ENCODE measurements at places on chromosomes 2 and 18.

GRCh38 chr2:8861797-8862196 lies 24.4 kb upstream of the KIDINS220 start:
- no peak for DNase-seq

- DNase-seq = peak; percentile 96
Measured at GRCh38 chr2:172084645-172085459, 455 bp upstream of the DLX1 start.

DNA sequence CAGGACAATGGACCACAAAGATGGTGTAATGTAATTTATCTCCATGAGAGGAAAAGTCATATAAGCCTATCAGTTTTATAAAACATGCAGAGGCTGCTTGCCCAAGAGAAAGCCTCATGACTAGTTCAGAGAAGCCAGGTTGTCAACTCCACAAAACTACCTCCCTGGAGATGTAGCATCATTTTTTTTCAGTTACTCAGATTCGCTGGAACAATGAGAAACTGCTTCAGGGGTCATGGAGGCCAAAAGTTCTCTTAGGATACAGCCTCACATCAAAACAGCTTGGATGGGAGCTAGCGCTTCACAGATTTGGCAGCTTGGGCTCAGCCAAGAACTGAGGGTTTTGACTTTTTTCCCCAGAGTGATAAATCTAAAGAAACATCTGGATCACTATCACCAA lies 263.5 kb downstream of the INSIG2 start:
- no peak for DNase-seq

- no peak for DNase-seq
Measured at GRCh38 chr2:222130855-222131254, 167.9 kb downstream of the PAX3 start.

- DNase-seq = no peak
Measured at GRCh38 chr2:232361646-232362045, 16.9 kb upstream of the ALPP start.

- no peak for DNase-seq
Measured at GRCh38 chr2:45578056-45578843, 32.8 kb downstream of the SRBD1 start.

DNA sequence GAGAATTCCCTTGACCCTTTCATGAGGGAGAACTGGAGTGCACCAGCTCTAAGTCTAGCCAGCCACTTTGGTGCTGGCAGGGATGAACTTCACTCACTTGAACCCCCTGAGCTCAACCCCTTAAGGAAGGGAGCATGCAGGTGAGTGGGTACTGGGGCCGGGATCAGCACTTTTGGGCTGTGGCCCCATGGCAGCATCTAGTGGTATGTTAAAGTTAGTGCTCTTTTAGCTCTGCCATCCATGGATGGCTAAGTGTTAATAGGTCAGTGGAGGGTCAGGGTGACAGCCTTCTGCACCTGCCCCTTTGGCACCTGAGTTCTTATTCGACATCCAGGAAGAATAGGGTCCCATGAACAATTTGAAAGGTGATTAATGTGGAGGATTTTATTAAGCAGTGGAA lies 689.0 kb upstream of the FSHR start:
- no peak for DNase-seq

DNA sequence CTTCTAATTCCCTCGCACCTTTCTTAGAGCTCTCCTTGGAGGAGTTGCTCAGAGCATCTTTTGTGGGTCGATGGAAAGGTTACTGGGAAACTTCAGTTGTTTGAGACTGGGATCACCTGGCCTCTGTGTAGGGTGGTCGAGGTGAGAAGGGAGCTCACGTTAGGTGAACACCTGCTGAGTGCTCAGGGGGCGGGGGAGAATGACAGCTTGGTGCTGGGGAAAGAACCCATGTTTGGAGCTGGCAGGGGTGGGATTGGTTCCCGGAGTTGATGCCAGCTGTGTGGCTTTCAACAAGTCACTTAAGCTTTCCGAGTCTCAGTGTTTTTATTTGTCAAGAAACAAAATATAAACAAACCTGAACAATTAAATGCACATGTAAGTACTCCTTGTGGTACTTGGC lies 122.3 kb downstream of the GLI2 start:
- DNase-seq = no peak

DNA sequence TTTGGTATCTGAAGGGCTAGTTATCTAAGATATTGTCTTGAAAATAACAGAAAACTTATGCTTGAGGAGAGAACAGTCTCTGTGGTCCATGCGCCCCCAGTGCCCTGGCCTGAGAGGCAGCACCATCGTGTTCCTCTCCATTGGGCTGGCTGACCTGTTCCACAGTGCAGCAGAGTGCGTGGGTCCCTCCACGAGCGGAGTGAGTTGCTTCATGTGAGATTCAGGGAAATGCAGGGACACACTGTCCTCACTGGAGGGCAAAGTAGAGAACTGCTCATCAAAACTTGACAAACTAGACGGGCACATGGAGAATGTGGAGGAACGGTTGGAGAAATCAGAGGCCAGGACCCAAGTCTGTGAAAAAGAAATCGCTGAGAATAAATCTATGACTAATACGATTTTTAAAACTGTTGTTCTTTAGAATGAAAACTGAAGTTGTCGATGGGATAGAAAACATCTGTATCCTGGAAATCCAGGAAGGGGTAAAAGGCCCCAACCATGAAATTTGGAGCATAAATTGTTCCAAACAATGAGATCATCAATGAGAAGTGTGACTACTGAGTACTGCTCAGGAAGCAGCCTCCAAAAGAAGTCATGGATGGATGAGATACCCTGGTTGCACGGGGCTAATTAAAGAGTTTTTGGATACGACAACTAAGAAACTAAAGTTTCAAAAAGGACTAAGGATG lies 58.1 kb downstream of the REV1 start:
- no peak for DNase-seq

DNA sequence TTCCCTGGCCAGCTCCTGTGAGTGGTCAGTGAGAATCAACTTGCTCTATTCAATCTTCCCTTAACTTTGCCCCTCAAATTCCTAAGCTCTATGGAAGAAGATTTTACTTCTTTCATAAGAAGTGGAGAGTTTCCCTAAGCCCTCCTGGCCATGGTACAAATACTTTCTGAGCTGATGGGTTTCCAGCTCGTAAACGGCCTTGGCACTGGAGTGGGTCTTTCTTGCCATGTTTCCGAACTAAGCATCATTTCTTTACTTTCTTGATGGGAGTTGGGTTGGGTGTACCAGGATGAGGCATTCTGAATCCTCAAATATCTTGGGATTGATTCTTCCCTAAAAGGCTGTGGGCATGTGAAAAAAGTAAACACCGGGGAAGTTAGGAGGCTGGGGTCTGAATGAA lies 72.5 kb downstream of the ACKR3 start:
- DNase-seq = no peak

- no peak for DNase-seq
Measured at GRCh38 chr18:72995558-72995957, 127.8 kb upstream of the NETO1 start.

DNA sequence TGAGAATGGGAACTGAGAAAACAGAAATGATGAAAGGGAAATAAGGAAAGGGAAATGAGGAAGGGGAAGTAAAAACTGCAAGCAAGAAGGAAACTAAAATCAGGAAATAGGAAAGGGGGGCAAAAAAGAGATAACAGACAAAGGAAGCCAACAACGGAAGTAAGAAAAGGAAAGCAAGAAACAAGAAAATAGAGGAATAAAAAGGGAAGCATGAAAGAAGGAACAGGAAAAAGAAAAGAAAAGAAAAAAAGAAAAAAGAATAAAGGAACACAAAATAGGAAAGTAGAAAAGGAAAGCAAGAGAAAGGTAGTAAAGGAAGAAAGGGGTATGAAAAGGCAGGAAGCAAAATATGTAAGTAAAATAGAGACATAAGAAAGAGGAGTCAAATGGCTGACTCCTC lies 241.2 kb upstream of the NCKAP5 start:
- DNase-seq = no peak

DNA sequence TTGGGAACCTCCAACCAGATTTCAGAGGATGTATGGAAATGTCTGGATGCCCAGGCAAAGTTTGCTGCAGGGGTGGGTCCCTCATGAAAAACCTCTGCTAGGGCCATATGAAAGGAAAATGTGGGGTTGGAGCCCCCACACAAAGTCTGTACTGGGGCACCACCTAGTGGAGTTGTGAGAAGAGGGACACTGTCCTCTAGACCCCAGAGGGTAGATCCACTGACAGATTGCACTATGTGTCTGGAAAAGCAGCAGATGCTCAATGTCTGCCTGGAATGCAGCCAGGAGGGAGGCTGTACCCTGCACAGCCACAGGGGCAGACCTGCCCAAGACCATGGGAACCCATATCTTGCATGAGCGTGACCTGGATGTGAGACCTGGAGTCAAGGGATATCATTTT lies 573.7 kb upstream of the NXPH2 start:
- DNase-seq = no peak

- DNase-seq = no peak
Measured at GRCh38 chr2:225452677-225453076, 53.2 kb downstream of the NYAP2 start.

GRCh38 chr2:174597009-174597344 lies 627 bp downstream of the WIPF1 start:
- no peak for DNase-seq

DNA sequence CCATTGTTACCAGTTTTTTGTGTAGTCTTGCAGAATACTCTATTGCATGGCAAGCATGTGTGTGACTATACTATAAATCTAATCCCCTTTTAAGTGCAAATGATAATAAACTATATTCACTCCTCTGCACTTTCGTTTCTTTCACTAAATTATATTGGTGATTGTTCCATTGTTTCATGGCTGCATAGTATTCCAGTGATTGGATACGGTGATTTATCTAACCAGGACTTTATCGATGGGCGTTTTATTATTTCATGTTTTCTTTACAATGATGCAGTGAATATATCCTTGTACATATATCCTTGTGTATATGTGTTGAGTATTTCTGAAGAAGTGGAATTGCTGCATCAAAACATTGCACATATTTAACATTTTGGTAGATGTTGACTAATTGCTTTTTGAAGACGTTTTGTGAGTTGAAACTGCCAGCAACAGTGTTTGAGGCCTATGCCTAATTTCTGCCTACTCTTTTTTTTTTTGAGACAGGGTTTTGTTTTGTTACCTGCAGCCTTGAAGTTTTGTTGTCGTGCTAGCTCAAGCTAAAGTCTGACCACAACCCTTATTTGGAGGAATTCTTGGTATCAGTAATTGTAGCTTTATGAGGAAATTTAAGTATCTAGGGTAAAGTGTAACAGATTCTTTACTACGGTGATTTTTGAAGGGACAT lies 2.7 kb downstream of the MIB1 start:
- DNase-seq = no peak

DNA sequence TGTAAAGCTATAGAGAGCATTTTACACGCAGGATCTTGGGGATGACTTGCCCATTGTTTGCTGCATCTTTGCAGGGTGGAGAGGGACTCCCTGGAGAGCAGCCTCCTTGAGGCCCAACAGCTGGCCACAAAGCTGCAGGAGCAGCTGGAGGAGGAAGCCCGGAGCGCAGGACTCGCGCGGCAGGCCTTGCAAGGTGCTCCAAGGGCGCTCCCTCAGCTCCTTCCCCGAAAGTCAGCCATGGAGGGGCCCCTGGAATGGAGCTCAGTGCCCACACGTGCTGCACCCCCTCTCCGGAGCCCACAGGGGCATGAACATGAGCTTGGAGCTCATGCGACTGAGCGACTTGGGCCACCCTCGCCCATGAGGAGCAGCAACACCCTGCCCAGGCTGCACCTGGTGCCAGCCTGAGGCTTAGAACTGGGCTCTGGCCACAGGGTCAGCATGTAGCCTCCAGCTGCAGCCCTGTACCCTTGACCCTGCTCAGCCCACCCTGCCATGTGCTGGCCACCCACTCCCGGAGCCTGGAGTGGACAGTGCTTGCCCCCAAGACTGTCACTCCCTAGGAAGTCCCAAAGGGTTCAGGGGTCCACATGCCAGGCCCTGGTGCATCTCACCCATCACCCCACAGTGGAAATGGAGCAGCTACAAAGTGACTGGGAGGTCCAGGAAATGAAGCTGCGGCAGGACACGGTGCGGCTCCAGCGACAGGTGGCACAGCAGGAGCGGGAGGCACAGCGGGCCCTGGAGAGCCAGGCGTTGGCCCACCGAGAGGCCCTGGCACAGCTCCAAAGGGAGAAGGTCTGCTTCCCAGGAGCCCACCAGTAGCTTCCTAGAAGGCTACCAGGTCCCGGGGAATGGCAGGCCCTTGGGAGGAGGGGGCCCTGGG lies 43.0 kb downstream of the CROCC2 start:
- no peak for DNase-seq

- DNase-seq = no peak
Measured at GRCh38 chr2:138767101-138767500, 13.1 kb downstream of the NXPH2 start.

Data from GM04504 (cell line).